ENCODE measurements at places on chromosomes 12 and 14.

- no peak for DNase-seq
These were observed 190.6 kb downstream of the ITPR2 start for GRCh38 chr12:26642361-26642760.

GRCh38 chr12:62599854-62600437, 133.3 kb downstream of the MON2 start:
- DNase-seq: no peak

- DNase-seq: no peak
These were observed 25.0 kb upstream of the HSPB8 start for GRCh38 chr12:119153477-119154434.

DNA sequence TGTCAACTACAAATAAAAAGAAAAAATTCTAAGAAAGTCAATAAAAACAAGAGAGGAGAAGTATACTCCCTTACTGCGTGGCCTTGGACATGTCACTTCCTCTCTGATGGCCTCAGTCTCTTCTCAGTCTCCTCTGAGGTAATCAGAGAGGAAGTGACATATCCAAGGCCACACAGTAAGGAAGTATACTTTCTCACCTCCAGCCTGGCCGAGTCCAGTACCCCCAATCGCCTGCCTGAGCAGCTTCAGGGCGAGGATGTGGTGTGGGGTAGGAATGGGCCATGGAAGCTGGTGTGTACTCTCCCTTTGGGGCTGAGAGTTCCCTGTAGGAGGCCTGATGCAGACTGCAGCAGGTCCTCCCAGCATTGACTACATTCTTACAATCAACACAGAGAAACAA, 15.8 kb downstream of the VDR start:
- DNase-seq: no peak

DNA sequence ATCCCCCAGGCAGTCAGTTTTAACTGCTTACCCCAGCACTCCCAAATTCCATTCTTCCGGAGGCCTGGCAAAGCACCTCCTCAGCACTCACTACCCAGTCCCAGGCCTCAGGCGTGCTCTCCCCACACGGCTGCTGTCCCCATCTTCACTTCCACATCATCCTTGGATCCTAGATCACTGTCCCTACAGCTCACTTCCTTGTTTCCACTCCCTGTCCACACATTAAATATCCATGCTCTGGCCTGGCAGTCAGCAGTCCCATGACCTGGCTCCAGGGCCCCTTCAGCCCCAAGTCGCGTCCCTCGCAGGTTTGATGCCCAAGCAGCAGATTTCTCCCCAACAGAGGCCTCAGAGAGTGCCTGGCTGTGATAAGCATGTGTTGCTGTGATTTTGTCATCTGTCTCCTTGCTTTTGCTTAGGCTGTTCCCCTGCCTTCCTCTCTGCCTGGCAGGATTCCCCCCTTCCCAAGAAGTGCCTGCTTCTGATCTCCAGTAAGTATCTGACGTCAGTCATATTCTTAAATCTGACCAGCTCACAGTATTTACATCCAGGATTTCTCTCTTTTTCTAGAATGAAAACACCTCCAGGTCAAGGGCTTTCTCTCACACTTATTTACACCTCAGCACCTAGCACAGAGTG, 241.7 kb downstream of the ZFP36L1 start:
- DNase-seq: no peak

GRCh38 chr12:98587084-98587483, 6.4 kb upstream of the SLC25A3 start:
- no peak for DNase-seq

DNA sequence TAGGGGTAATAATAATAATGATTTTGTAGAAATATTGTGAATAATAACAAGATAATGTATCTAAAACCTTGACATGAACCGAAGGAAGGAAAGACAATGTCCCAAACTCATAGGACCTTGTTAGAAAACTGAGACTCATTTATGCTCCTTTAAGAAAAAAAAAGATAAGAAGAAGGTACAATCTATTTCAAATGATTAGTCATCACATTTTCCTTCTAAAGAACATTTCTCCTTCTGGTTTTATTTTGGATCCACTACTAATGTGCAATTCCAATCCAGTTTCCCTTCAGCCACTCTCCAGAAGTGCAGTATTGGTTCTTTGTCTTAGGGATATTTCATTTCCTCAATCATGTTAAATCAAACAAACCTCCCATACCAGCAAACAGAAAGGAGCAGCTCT, 526.7 kb downstream of the FUT8 start:
- DNase-seq: no peak

DNA sequence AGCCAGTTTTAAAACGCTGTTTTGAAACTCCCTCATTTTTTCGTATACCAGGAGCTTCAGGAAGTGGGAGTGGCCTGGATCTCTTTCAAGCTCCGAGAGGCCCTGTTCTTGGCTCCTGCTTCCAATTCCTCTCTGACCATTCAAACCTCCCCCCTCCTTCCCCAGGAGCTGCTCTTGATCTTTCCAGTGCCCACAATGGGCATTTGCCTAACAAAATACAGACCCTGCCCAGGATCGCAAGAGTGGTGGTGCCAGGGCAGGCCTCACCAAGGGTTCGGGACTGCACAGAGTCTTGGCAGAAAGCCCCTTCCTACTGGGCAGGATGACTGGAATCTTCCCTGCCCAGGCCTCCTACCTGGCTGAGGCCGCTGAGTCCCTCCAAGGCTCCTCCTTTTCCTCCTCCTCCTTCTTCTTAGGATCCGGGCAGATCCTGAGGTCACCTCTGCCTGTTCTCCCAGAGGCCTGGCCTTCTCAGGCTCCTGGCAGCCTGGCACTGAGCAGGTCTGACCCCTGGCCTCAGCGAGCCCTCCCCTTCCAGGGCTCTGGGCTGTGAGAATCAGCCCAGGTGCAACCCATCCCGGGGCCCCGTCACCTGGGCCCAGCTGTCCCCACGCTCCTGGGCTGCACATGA, 46.9 kb upstream of the NOS1 start:
- DNase-seq: no peak

DNA sequence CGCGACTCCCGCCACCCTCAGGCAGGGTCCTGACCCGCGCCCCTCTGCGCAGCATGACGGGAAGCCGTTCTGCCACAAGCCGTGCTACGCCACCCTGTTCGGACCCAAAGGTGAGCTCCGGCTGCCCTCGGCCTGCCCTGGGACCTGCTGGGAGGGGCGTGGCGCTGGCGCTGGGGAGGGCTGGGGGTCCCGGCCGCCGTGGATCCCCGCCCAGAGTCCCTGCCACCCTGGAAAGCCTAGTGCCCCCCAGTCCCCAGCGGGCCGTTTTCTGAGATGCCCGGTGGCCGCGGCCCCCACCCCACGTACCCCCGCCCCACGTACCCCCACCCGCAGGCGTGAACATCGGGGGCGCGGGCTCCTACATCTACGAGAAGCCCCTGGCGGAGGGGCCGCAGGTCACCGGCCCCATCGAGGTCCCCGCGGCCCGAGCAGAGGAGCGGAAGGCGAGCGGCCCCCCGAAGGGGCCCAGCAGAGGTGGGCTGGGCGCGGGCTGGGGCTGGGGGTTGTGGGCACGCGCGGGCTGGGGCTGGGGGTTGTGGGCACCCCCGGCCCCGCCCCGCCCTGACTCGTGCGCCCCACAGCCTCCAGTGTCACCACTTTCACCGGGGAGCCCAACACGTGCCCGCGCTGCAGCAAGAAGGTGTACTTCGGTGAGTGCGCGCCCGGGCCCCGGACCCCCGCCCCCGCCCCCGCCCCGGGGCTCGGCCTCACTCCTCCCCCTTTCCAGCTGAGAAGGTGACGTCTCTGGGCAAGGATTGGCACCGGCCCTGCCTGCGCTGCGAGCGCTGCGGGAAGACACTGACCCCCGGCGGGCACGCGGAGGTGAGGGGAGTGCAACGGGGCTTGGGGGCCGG, 4.0 kb downstream of the CRIP2 start:
- DNase-seq: no peak

DNA sequence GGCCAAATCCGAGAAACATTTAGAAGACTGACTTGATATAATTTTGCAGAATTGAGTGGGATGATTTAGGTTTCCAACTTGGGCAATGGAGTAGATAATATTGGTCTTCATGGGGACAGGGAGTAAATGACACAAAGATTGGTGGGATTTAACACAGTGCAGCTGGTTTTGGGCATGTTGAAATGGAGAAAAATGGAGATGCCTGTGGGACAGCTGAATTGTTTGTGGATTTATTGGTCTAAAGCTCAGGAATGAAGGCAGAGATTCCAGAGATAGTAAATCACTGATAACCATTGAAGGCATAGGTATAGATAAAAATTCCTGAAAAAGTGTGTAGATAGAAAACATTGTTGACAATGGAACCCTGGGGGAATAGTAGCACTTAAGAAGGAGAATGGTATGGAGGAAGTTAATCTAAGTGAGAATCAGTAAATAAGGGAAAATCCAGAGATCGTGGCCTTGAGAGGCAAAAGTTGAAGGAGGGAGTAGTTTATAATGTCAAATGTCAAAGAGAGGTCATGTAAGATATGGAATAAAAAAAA, 120.9 kb upstream of the ATP2B1 start:
- DNase-seq: no peak

GRCh38 chr12:52245962-52246569, 13.0 kb downstream of the KRT7 start:
- no peak for DNase-seq

GRCh38 chr14:58836303-58836974, 198.7 kb downstream of the DACT1 start:
- no peak for DNase-seq

- DNase-seq: no peak
These were observed at the start of gene KDM2B for GRCh38 chr12:121580959-121581685. Gene KDM2B, minus strand, starts transcription at chr12:121581023. Its CDS starts 112 bp downstream, at chr12:121580911.

GRCh38 chr14:97301931-97302559, 504.9 kb downstream of the VRK1 start:
- no peak for DNase-seq

DNA sequence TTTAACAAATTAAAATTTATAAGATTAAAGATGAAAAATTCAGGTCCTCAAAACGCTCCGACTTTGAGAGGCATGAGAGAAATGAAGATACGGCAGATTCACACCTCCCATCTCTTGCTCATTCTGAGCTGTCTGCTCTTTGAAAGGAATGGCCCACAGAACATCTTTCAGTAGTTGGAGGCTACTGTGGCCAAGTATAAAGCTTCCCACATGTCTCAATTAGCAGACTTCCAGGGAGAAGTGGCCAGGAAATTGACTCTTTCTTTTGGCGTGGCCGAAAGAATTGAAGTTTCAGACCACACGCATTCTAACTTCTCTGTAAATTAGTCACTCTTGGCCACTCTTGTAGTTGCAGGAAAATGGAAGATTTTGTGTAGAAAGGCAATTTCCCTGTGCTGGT, 129.2 kb downstream of the DIP2B start:
- no peak for DNase-seq

DNA sequence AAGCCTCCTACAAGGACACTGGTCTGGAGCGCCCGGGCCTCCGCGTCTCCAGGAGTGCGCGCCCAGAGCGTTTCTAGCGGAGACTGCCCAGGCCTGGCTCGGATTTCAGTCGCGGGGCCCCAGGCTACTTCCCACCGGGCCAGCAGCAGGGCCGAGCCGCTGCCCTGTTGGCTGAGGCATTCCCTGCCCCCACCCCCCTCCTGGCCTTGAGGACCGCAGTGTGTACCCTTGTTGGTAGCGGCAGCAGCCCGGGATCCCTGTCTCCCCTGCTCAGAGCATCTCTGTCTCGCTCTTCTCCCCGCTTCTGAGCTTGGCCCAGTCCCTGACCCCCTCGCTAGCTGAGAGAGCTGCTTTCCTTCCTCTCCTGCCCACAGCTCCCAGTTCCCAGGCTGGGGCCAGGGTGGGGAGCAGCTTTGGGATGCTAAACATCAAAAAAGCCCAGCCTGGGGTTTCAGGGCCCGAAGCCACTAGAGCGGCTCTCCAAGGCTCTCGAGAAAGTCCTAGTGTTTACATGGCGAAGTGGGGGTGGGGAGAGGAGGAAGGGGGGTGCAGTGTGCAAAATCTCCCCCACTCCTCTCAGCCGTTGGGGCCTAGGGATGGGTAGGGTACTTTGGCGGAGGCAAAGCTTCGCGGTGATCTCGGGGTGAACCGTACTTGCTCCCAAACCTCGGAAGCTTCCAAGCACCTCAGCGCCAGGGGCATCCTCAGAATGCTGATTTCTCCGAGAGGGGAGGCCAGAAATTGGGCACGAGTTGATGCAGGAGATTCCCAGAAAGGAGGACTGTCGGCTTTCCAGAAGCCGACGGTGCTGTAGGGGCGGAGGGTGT, 6.4 kb downstream of the NKX2-1 start:
- no peak for DNase-seq

GRCh38 chr12:54356951-54357356, 7.3 kb downstream of the GPR84 start:
- no peak for DNase-seq

GRCh38 chr12:121107681-121108080, 25.0 kb upstream of the P2RX7 start:
- no peak for DNase-seq

DNA sequence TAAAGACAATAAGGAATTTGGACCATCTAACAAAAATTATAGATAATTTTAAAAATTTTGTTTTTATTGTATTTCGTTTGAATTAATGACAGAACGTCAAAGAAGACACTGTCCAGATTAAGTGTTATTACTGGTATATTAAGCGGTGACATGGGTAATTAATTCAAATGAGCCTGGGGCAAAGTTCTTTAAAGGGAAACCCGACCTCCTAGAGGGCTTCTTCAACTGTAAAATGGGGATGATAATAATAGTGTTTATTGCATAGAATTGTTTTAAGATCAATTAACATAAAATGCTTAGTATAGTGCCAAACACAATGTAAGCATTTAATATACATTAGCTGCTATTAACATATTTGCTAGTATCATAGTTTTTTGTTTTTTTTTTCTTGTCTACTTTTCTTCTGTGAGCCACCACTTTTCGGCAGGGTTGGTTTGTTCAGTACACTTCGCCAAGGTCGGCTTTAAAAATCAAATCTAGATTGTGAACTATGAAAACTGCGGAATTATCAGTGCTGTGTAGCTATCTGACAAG, 514 bp upstream of the LARP4 start:
- DNase-seq: no peak

DNA sequence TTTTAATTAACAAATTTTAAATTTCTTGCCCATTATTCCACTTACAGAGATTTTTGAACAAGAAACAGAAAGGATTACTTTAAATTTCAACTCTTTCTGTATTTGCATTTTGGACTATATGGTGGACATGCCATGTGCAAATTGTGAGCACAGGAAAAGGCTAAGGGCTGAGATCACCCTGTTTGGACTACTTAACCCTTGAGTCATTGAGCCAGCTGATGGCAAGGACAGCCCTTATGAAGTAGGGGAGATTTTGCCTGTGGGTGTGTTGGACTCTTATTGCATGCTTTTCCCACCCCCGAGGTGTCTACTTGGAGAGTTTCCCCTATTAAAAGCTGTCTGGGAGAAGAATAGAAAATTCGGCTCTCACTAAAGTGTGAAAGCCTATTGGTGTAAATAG, 17.2 kb downstream of the DERA start:
- no peak for DNase-seq
